Osteocyte (in vitro differentiated cells): ENCODE measurements at places on chromosomes 5 and 9. TPM values are rescaled to one million over a fixed set of nuclear protein-coding genes. Genes with fewer than 3 reads are reported as not detected.

GRCh38 chr9:128271112-128271511, 4.7 kb downstream of the GOLGA2 start:
- DNase-seq: no peak
- no peak overlapping the region for H3K27ac ChIP-seq
- H3K4me3 ChIP-seq: no peak overlapping the region
- no peaks in the 10 kb centered on the region for H3K27me3 ChIP-seq

GRCh38 chr5:32753051-32753450, 41.9 kb downstream of the NPR3 start:
- peaks cover 20% of the 10 kb centered on the region for H3K4me1 ChIP-seq
- DNase-seq: no peak
- H3K27ac ChIP-seq: no peak overlapping the region
- H3K27me3 ChIP-seq: no peaks in the 10 kb centered on the region
- H3K36me3 ChIP-seq: peaks cover 42% of the 10 kb centered on the region

GRCh38 chr9:75448281-75448680, 360.0 kb downstream of the OSTF1 start:
- H3K4me3 ChIP-seq: no peak overlapping the region
- H3K4me1 ChIP-seq: peaks cover 69% of the 10 kb centered on the region
- no peak for DNase-seq
- H3K36me3 ChIP-seq: no peaks in the 10 kb centered on the region

DNA sequence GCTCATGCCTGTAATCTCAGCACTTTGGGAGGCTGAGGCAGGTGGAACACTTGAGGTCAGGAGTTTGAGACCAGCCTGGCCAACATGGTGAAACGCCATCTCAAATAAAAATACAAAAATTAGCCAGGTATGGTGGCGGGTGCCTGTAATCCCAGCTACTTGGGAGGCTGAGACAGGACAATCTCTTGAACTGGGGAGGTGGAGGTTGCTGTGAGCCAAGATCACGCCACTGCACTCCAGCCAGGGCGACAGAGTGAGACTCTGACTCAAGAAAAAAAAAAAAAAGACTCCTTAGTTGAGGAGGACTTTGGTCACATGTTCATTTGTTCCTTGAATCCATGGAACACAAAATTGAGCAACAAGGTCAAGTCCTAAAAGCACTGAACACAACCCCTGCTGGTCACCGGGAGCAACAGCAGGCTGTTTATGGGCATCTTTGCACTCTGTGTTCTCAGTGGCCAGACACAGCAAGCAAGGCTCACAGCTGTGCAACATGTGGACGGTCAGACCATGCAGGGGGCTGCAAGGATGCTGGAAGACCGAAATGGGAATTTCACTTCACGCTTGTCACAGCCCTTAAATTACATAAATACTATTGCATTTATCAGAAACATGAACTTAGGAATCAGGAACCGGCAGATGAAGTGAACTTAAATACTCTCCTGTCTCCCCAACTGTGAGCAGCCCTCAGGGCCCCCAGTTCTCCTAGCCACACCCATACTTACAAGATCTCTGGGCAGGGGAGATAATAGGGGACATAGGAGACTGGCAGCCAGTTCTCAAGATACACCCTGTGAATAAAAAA, 2.8 kb downstream of the GBGT1 start:
- no peaks in the 10 kb centered on the region for H3K36me3 ChIP-seq
- H3K4me3 ChIP-seq: no peak overlapping the region
- peak; percentile 84 for DNase-seq
- H3K4me1 ChIP-seq: peaks cover 6% of the 10 kb centered on the region
- H3K27ac ChIP-seq: no peak overlapping the region

DNA sequence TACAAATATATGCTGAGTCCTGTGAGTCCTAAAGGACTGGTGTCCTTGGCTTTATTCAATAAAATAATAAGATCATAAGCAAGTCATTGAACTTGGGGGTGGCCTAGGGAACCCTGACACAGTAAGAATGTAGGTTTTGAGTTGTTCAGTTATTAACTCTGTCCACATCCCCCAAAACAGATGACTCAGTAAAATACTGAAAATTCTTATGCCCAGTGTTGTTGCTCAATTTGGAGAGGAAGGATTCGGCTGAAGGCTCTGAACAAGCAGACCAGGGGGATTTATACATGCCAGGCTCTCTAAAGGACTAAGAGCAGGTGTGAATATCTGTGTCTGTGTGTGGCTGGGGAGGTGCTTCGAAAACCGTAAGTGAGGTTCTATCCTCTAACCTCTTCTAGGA, 173.7 kb downstream of the RMI1 start:
- no peaks in the 10 kb centered on the region for H3K36me3 ChIP-seq
- DNase-seq: no peak
- no peaks in the 10 kb centered on the region for H3K4me1 ChIP-seq
- H3K27ac ChIP-seq: no peak overlapping the region
- H3K4me3 ChIP-seq: no peak overlapping the region

- no peaks in the 10 kb centered on the region for H3K4me1 ChIP-seq
- H3K36me3 ChIP-seq: no peaks in the 10 kb centered on the region
- no peak for DNase-seq
- H3K4me3 ChIP-seq: no peak overlapping the region
- H3K27ac ChIP-seq: no peak overlapping the region
Observed at GRCh38 chr9:71589612-71590011, 178.7 kb downstream of the CEMIP2 start.

- peak overlapping the region; percentile 82 for H3K27ac ChIP-seq
- no peak for DNase-seq
- H3K36me3 ChIP-seq: peaks cover 6% of the 10 kb centered on the region
- H3K4me3 ChIP-seq: no peak overlapping the region
Observed at GRCh38 chr5:96236051-96236450, 197.0 kb downstream of the PCSK1 start.

DNA sequence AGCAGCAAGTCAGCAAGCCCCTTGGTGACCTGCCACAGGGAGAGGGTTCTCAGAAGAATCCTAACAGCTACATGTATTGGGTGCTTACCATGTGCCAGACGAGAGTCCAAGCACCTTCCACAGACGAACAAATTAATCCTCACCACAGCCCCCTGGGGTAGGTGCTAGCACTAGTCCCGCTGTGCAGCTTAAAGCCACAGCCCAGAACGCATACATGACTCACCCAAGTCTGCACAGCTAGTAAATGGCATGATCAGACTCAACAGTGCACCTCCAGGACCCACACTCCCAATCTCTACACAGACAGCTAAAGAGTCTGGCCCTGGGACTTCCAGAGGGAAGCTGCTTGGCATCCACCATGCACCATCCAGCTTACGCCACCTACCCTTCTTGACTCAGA, 111.5 kb downstream of the PAX5 start:
- H3K27ac ChIP-seq: no peak overlapping the region
- H3K4me3 ChIP-seq: no peak overlapping the region
- no peak for DNase-seq
- H3K36me3 ChIP-seq: no peaks in the 10 kb centered on the region

- peaks cover 18% of the 10 kb centered on the region for H3K4me1 ChIP-seq
- H3K4me3 ChIP-seq: peak overlapping the region; percentile 94
- DNase-seq: peak; percentile 85
Observed at GRCh38 chr5:56951126-56951945, 587 bp downstream of the MIER3 start.

DNA sequence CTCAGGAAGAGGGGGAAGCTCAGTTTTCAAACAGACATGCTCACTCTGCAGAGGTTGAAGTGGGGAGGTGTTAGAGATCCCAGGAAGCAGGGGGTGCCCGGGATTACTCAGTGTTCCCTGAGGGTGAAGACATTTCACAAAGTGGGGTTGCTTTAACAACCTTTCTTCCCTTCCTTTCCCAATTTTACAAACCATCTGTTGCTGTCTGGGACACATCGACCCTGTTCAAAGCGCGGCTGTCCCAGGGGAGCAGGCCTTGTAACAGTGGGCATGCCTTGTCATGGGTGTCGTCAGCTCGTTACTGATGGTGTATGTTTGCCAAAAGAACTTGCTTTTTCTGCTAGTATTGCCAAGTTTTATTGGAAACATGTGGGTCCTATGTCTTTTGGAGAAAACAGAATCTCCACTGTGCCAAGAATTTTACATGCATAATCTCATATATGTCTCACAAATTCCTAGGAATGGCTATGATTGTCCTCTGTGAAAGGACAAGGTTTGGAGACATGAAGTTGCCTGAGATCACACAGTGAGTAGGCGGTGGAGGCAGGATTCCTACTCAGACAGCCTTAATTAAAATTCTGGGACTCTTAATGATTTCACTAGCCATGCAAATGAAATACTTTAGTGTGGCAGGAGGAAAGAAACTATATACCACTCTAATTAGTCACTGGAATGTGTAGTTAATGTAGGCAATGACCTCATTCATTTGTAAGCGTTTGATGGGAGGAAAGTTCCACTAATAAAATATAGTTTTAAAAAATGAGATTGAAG, 198.9 kb downstream of the NXNL2 start:
- no peaks in the 10 kb centered on the region for H3K36me3 ChIP-seq
- no peak overlapping the region for H3K27ac ChIP-seq
- peaks cover 19% of the 10 kb centered on the region for H3K27me3 ChIP-seq

- peaks cover 2% of the 10 kb centered on the region for H3K36me3 ChIP-seq
- H3K27ac ChIP-seq: no peak overlapping the region
- H3K4me3 ChIP-seq: no peak overlapping the region
- no peak for DNase-seq
- no peaks in the 10 kb centered on the region for H3K27me3 ChIP-seq
Observed at GRCh38 chr5:33415811-33416354, 24.9 kb upstream of the TARS1 start.

DNA sequence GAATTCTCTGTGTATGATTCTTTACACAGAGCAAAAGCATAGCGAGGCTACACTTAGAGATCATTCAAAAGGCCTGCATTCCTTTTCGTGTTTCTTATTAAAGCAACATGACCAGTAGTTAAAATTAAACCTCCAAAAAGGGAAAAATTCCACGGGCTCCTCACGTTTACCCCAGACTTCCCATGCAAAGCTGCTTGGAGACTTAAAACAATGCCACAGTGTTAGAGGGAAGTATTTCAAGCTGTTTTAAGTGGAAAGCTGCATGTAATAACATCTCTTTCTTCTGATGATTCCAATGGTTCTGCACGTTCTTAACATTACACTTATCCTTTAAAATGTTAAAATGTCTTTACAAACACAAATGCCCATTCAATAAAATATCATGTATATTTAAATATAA, 405.2 kb downstream of the SEMA5A start:
- H3K36me3 ChIP-seq: peaks cover 44% of the 10 kb centered on the region
- no peak overlapping the region for H3K27ac ChIP-seq
- H3K27me3 ChIP-seq: no peaks in the 10 kb centered on the region
- H3K4me1 ChIP-seq: peaks cover 14% of the 10 kb centered on the region
- no peak overlapping the region for H3K4me3 ChIP-seq

- no peaks in the 10 kb centered on the region for H3K4me1 ChIP-seq
- no peaks in the 10 kb centered on the region for H3K36me3 ChIP-seq
- H3K4me3 ChIP-seq: no peak overlapping the region
Observed at GRCh38 chr5:22391956-22392355, 461.2 kb downstream of the CDH12 start.

Gene PTPN3
- 4.6 and 4.7 TPM in 2 replicates for total RNA-seq

Gene CATSPER3
- not detected in 2 replicates for total RNA-seq

Gene ACTL7A
- total RNA-seq: not detected in 2 replicates
